ENCODE measurements at places on chromosomes 2 and 18.

DNA sequence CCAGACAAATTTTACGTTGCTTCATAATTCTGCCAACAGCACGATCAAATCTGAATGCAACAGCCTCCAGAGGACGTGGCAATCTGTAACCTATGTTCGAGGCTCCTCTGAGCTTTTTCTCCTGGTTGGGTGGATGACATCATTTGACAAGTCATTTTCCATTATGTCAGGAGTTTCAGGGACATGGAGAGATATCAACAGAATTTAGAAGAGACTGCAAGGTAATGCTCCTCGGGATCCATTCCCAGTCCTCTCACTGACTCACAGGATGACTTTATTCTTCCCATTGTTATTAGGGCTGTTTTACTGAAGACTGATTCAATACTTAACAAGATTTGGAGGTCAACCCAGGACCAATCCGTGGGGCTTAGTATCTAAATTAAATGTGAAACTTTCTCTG is 72.5 kb upstream of the RNF152 start:
- no peak for DNase-seq

GRCh38 chr2:192675681-192676080 is 480.9 kb upstream of the TMEFF2 start:
- no peak for DNase-seq

GRCh38 chr2:66507673-66508201 is 72.8 kb downstream of the MEIS1 start:
- no peak for DNase-seq

DNA sequence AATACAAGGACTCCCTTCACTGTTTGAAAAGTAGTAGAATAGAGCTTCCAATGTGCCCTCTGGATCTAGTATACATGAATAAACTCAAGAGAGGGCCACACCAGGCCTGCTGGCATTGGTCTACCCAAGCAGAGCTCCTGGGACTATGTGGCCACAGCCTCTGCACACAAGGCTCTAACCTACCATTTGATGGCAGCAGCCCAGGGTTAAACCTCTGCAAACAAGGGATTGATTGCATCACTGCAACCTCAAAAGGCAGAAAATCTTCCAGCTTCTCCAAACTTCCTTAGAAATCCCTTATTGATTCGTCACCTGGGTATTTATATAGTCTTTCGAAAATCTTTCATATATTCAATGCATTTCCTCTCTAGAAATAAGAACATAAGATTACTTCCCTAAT is 147.6 kb upstream of the SETBP1 start:
- no peak for DNase-seq

DNA sequence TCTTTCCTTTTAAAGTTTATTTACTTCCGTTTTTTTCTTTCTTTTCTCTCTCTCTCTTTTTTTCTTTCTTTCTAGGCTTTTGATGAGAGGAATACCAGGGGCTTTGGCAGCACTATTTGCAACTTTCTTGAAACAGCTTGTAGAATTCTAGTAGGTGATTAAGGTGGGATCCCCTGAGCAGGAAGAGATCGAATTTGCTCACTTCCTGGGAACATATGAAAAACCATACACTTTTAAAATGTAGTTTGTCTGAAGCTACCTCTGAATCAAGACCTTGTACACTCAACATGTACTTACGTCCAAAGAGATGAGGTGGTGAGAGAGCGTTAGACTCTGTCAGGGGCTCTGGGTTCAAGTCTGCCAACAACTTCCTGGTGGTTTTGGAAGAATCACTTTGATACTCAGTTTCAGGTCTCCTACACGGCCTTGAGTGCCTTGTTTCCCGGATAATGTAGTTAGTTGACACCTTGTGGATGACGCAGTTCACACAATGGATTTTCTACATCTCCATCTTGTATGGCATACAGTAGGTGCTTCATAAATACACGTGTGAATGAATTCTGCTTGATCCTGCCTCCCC is 229.1 kb downstream of the MYCN start:
- no peak for DNase-seq

DNA sequence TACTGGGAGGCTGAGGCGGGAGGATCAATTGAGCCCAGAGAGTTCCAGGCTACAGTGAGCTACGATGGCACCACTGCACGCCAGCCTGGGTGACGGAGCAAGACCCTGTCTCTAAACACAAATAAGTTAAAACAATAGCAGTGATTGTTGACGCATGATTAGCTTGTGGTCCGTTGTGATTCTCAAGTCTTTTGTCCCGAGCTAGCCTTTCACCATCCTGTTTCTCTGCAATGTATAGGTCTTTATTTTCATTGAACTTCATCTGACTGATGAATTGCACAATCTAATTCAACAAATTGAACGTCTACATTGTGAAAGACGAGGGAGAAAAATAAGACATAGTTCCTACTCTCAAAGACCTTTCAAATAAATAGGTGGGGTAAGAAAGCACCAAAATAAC is 8.8 kb upstream of the FZD7 start:
- no peak for DNase-seq

- DNase-seq: no peak
Measured at GRCh38 chr2:40228310-40228709, 223.6 kb downstream of the SLC8A1 start.

GRCh38 chr2:193895226-193895625 is 1700.5 kb upstream of the TMEFF2 start:
- no peak for DNase-seq

- no peak for DNase-seq
Measured at GRCh38 chr2:65746931-65747675, 314.7 kb upstream of the SPRED2 start.

DNA sequence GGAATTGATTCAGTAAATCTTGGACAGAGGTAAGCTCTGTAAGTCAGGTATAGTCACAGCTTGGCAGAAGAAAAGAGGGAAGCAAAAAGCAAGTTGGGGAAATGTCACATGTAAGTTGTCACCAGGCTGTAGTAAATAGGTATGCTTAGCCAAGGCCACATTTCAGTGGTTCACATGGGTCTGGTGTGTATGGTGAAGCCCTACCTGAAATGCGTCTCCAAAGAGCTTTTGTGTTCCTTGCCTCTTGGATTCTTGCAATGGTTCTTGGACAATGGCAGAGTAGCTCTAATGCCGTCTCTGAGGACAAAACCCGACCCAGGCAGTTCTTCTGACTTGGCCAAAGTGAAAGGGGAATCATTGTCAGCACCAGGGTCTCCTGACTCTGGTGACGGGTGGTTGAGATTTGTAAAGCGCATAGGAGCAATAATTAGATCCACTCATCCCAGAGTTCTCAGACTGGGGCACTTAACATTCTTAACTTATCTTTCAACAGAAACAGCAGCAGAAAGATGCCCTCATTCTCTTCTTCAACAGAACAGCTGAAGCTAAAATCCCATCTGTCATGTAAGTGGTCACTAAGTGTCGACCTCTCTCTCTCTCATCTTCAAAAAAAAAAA is 34.4 kb upstream of the RPL37A start:
- no peak for DNase-seq

DNA sequence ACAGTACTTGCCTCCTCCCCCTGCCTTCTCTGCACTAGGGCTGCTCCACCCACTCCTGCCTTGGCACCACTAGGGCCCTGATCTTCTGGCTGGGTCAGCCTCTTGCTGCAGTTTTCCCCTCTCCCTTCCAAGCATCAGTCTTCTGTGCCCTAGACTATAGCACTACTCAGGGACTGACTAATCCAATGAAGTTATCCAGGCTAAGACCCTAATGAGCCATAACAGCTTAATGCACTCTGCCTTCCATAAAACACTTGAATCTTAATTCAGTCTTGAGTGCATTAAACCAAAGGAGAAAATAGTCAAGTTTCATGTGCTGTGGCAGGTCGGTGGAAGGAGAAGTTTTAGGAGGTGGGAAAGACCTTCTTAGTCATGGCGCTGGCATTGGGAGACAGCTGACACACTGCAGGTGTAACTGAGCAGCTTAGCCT is 95.7 kb downstream of the BIN1 start:
- DNase-seq: no peak

DNA sequence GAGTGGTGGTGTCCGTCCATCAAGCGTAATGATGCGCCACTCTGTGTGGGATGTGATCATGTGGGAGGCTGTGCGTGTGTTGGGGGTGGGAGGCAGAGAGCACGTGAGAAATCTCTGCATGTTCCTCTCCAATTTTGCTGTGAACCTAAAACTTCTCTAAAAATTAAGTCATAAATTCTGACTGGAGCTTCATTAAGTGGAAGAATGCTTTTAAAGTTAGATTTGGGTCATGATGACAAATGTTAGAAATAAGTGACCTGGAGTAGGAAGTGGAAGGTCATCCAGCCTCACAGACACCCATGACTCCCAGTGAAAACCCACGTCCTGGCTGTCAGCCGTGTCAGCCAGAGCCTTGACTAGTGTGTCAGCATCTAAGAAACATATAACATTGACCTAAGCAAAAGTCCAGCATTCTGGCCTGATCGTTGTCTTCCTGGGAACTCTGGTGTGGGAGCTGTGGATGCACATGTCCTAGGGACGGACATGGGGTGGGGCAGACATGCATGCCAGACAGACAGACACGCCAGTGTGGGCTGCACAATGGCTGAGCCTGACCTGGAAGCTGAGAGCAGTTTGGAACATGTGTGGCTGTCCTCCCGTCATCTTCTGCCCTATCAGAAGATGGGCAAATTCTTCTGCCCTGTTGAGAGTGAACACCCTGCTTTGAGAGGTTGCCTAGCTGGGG is 245.6 kb downstream of the FAM210A start:
- no peak for DNase-seq

DNA sequence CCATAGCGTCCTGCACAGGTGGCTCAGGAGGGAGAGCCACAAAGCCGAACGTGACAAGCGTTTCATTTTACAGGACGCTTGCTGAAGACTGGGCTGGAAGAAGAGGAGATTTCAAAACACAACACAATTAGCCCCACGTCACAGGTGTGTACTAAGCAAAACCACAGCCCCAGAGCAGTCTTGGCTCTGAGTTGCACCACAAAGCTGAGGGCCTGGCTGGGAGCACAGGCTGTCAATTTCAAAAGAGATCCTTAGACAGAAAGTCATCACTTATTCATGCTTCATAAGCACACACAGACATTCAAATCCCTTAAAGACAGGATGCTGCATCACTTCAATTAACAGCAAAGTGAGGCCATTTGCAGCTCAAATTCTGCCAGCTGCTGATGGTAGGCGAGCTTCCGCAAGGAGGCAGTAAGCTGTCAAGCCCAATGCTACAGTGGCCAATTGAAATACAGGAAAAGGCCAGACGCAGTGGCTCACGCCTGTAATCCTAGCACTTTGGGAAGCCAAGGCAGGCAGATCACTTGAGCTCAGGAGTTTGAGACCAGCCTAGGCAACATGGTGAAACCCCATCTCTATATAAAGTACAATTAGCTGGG is 79.6 kb downstream of the SKA1 start:
- no peak for DNase-seq

DNA sequence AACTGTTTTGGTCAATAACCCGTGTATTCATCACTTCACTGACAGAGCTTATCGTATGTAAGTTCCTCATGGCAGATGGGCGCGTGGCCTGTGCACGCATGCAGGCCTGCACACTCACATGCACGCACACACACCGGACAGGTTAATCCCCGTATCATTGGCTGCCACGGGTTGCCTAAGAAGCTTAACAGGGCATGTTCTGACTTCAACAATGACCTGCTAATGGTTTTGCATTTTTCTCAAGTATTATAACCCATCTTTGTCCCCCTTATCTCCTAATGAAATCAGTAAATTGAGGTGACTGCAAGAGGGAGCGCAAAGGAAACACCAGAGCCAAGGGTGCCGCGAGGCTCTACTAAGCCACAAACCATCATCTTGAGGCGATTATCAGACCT is 399.0 kb upstream of the ID2 start:
- no peak for DNase-seq

DNA sequence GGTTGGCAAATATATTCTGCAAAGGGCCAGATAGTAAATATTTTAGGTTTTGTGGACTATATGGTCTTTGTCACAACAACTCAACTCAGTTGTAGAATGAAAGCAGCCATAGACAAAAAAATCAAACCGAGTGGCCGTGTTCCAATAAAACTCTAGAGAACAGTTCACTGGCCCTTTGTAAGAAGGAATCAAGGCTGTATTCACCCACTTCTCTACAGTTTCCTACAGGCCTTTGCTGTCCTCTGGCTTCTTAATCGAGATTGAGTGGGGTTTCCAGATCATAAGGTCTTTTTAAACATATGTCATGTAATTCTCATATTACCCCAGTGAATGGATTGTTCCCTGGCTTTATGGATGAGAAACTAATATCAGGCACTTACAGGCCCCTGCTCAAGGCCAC is 448.9 kb upstream of the ETAA1 start:
- DNase-seq: no peak

- DNase-seq: no peak
Measured at GRCh38 chr2:224851811-224852210, 135.6 kb upstream of the CCDC195 start.

DNA sequence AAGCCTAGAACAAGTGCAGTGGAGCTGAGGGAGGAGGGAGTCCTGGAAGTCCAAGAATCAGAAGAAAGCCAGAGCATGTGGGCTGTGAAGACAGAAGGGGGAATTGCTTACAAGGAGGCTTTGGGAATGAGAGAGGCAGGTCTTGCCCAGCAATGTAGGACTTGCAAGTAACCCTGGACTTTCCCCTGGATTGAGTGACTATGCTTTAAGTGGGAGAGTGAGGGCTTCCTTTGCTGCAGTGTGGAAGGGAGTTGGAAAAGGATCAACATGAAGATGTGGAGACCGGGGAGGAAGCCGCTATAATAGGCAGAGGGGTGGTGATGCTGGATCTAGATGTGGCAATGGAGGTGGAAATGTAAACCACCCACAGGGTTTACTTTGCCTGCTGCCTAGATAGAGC is 13.8 kb upstream of the SCYGR1 start:
- DNase-seq: no peak

GRCh38 chr2:202169832-202170424 is 68.5 kb downstream of the SUMO1 start:
- no peak for DNase-seq

GRCh38 chr18:59921384-59921891 is 21.6 kb downstream of the PMAIP1 start:
- DNase-seq: no peak

DNA sequence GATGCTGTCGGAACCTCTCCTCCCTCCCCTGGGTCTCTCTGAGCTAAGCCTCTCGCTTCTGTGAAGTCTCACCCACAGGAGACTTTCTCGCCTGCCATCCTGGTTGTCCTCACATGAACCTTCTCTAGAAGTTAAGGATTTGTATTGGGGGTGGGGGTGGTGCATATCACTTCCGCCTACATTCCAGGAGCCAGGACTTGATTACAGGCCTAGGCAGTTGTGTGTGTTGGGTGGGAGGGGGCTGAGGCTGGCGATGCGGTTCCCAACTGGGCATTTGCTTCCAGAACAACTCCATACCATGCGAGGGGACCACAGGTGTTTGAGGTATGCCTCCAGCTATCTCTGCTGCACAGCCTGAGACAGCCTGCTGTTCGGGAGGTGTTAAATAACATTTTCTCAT is 56.8 kb upstream of the MGAT4A start:
- DNase-seq: no peak
